ENCODE measurements at places on chromosomes 1 and 21. TPM values are rescaled to one million over a fixed set of nuclear protein-coding genes. Genes with fewer than 3 reads are reported as not detected.
A peak's percentile ranks its signal among the peaks of the same experiment; 100 is the strongest.

SPRR1B gene
- not detected for total RNA-seq

- no peak within 1 kb of the TSS for H3K27ac ChIP-seq
- no peaks in the 10 kb centered on the region for H3K27me3 ChIP-seq
- peaks cover 7% of the 10 kb centered on the region for H3K4me1 ChIP-seq
- no peak within 1 kb of the TSS for H3K4me3 ChIP-seq
These were observed at the start of gene NECTIN4 for GRCh38 chr1:161089251-161089924. Gene NECTIN4 (minus strand): TSS chr1:161089558. CDS start chr1:161089296, 262 bp downstream.

- no peak overlapping the region for H3K4me3 ChIP-seq
- H3K4me1 ChIP-seq, result no peaks in the 10 kb centered on the region
- no peak for DNase-seq
- H3K36me3 ChIP-seq, result no peaks in the 10 kb centered on the region
These were observed 85.4 kb downstream of the IER5 start for GRCh38 chr1:181173761-181174447.

DNA sequence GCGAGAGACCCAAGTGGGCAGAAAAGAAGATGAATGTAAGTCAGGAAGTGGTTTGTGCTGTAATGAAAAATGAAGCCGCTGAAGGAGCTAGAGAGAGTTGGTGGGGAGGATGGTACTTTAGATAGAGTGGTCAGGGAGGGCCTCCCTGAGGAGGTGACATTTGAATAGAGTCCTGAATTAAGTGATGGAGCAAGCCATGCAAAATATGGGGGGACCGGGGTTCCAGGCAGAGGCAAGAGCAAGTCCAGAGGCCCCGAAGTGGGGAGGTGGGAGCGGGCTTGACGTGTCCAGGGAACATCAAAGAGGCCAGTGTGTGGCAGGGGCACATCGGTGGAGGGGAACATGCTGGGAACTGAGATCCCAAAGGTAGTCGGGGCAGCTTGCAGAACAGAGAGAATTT is 43.1 kb downstream of the OPRD1 start:
- DNase-seq, result no peak
- no peak overlapping the region for H3K4me3 ChIP-seq
- no peaks in the 10 kb centered on the region for H3K27me3 ChIP-seq
- no peak overlapping the region for H3K27ac ChIP-seq
- no peaks in the 10 kb centered on the region for H3K36me3 ChIP-seq
- H3K4me1 ChIP-seq, result no peaks in the 10 kb centered on the region

GRCh38 chr1:206419250-206419649 is 51.0 kb upstream of the IKBKE start:
- 0 out of 2 replicates have a peak, but pooled peaks cover 8% of the 10 kb centered on the region for H3K36me3 ChIP-seq
- H3K4me1 ChIP-seq, result no peaks in the 10 kb centered on the region
- no peak overlapping the region for H3K27ac ChIP-seq

GRCh38 chr1:78491451-78492071 is 787 bp downstream of the PTGFR start:
- peaks cover 8% of the 10 kb centered on the region for H3K4me1 ChIP-seq
- peak; percentile 66 for DNase-seq
- H3K4me3 ChIP-seq, result peak overlapping the region; percentile 83
- H3K27me3 ChIP-seq, result peaks cover 57% of the 10 kb centered on the region
